ENCODE measurements at places on chromosomes 11 and 22. TPM values are rescaled to one million over a fixed set of nuclear protein-coding genes. Genes with fewer than 3 reads are reported as not detected.
A peak's percentile ranks its signal among the peaks of the same experiment; 100 is the strongest.

- no peak overlapping the region for H3K4me3 ChIP-seq
- no peaks in the 10 kb centered on the region for H3K36me3 ChIP-seq
- H3K27ac ChIP-seq = peak overlapping the region; percentile 72
- H3K27me3 ChIP-seq = no peaks in the 10 kb centered on the region
- no peak for DNase-seq
- H3K4me1 ChIP-seq = peaks cover 65% of the 10 kb centered on the region
These were observed 17.3 kb downstream of the FLI1 start for GRCh38 chr11:128711136-128711535.

DNA sequence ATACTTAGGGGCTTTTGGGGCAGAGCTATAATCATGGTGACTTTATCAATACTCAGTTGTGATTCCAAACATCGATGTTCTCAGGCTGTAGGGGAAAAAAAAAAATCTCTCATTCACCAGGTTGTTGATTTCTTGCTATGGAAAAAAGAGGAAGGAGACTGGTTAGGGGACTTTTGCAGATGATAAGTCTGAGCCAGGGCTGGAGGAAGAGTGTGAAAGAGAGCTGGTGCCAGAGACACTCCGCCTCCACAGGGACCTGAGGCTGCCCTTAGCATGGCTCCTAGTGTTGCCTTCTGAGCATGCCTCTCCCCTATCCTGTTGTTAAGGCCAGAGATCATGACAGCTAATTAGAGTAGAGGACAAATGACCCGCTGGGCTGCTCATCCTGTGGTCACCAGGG is 16.9 kb downstream of the UPB1 start:
- H3K27ac ChIP-seq = no peak overlapping the region
- DNase-seq = no peak
- H3K4me3 ChIP-seq = no peak overlapping the region
- H3K4me1 ChIP-seq = peaks cover 48% of the 10 kb centered on the region
- H3K36me3 ChIP-seq = no peaks in the 10 kb centered on the region
- H3K27me3 ChIP-seq = no peaks in the 10 kb centered on the region

DNA sequence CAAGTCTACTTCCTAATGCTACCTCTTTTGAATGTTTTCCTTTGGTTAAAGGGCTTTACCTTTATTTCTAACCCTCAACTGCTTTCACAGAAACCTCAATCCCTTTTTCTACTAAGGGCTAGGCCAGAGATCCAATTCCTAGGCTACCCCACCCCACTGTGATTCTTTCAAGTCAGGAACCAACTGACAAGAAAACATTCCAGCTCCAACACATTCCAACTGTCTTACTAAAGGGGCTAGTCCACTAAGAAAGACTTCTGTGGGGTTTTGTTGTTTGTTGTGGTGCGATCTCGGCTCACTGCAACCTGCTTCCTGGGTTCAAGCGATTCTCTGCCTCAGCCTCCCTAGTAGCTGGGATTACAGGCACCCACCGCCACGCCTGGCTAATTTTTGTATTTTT is 151.3 kb downstream of the APOL5 start:
- no peak overlapping the region for H3K27ac ChIP-seq
- H3K27me3 ChIP-seq = no peaks in the 10 kb centered on the region
- no peak overlapping the region for H3K4me3 ChIP-seq
- H3K36me3 ChIP-seq = no peaks in the 10 kb centered on the region
- H3K4me1 ChIP-seq = peaks cover 3% of the 10 kb centered on the region
- no peak for DNase-seq

DNA sequence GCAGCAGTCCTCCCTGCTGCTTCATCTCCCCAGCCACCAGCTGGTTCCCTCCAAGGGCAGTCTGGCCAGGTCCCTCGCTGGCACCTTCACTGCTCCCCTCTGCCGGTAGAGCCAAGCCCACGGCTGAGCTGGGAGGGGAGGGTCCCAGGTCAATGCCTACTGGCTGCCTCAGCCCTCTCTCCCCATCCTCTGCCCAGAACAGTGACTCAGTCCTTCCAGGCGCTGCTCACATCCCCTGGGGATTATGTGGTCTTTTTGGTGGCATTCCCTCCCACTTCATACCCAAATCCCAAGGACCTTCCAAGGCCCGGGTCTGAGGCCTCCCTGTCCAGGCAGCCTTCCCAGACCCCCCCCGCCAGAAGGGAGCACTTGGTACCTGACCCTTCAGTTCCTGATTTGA is 44.9 kb downstream of the WNT7B start:
- no peak overlapping the region for H3K27ac ChIP-seq
- DNase-seq = no peak
- H3K4me1 ChIP-seq = no peaks in the 10 kb centered on the region

DNA sequence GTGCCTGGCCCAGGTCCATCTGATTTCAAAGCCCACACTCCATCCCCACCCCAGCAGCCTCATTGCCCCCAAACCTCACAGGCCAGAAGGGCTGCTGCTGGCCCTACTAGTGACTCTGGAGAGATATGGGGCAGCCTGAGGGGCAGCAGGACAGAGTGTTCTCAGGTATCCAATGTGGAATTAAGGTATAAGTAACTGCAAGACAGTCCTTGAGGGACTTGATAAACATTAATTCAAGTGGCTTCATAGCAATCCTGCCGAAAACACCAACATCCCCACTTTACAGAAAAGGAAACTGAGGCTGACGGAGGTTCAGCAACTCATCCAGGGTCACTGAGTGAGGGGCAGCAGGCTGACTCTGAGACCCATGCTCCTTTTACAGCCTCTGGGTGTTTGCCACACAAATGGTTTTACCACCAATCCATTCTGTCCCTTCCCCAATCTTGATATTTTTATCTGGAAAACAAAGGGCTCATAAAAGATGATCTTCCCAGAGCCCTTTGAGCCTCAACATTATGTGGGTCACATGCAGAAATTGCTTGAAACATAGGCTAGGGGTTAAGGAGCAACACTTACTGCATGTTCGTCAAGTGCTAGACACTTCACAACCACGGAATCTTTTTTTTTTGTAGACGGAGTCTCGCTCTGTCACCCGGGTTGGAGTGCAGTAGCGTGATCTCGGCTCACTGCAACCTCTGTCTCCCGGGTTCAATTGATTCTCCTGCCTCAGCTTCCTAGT is 2.3 kb downstream of the NIPSNAP1 start:
- DNase-seq = no peak
- H3K27me3 ChIP-seq = no peaks in the 10 kb centered on the region
- H3K4me1 ChIP-seq = peaks cover 9% of the 10 kb centered on the region
- H3K4me3 ChIP-seq = no peak overlapping the region
- no peak overlapping the region for H3K27ac ChIP-seq

- peaks cover 9% of the 10 kb centered on the region for H3K4me1 ChIP-seq
- DNase-seq = peak; percentile 54
- H3K27me3 ChIP-seq = no peaks in the 10 kb centered on the region
- H3K36me3 ChIP-seq = peaks cover 32% of the 10 kb centered on the region
- no peak overlapping the region for H3K4me3 ChIP-seq
These were observed 16.9 kb downstream of the TSPAN4 start for GRCh38 chr11:859394-860131.

The KIRREL3 gene
- 0.24 TPM for total RNA-seq

- no peak for DNase-seq
- H3K4me3 ChIP-seq = no peak overlapping the region
- H3K4me1 ChIP-seq = no peaks in the 10 kb centered on the region
- H3K36me3 ChIP-seq = no peaks in the 10 kb centered on the region
These were observed 296.7 kb upstream of the ANO5 start for GRCh38 chr11:21896216-21896615.

- no peaks in the 10 kb centered on the region for H3K4me1 ChIP-seq
- H3K27ac ChIP-seq = no peak overlapping the region
- H3K27me3 ChIP-seq = no peaks in the 10 kb centered on the region
- no peak overlapping the region for H3K4me3 ChIP-seq
These were observed 37.8 kb downstream of the BTG4 start for GRCh38 chr11:111474432-111474831.

The C22orf31 gene
- total RNA-seq = not detected

DNA sequence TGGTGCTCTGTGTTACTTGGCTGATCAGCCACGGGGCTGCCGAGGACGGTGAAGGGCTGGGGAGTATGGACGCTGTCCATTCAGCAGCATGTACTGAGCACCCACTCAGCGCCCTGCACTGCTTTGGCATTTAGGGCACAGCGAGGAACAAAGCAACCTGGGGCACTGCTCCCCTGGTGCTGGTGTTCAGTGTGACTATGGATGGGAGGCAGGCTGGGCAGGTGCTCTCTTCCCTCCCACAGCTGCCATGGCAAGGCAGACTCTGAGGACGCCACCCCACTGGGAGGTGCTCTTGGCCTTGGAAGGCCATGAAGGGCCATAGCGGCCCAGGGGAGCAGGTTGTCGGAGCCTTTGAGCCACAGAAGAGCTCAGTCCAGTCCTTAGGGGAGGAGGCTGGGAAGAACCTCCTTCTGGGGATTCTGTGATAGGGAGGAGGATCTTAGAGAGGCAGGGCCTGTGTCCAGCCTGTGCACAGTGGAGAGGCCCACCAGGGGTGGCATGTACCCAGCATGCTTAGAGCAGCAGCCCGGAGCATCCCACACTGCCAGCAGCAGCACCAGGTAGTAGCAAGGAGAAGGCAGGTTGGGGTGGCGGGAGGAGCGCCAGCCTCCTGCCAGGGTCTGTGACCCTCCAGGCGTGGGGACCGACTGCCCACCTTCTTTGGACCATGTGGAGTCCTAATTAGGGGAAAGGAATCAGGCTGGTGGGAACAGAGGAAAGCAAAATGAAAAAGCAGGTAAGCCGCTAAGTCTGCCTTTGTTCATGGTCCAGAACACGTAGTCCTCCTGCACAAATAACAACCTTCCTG is 141.8 kb downstream of the MPPED1 start:
- H3K4me1 ChIP-seq = no peaks in the 10 kb centered on the region
- no peaks in the 10 kb centered on the region for H3K36me3 ChIP-seq
- H3K4me3 ChIP-seq = no peak overlapping the region
- no peaks in the 10 kb centered on the region for H3K27me3 ChIP-seq
- peak; percentile 26 for DNase-seq

The UBQLN3 gene
- 1.0 TPM for total RNA-seq

The MDK gene
- 44.8 TPM for total RNA-seq

- H3K4me3 ChIP-seq = no peak overlapping the region
- peaks cover 36% of the 10 kb centered on the region for H3K36me3 ChIP-seq
- DNase-seq = no peak
- peaks cover 13% of the 10 kb centered on the region for H3K4me1 ChIP-seq
- no peaks in the 10 kb centered on the region for H3K27me3 ChIP-seq
These were observed 22.3 kb downstream of the PATZ1 start for GRCh38 chr22:31323578-31324550.

The SERPIND1 gene
- 0.91 TPM for total RNA-seq

DNA sequence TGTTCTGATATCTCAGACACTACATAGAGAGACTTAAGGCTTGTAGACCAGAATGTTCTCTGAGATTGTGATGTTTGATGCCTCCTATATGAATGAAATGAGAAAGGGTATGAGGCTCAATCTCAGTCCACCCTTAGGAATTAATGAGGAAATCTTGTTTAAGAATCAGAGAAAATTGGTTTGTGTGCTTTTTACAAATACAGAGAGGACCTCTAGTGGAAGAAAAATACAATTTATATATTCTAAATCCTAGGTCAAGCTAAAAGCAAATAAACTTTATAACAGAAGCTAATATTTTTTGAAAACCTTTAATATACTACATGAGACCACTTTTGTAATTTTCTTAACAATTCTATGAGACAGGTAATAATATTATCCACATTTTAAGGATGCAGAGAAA is 5.0 kb upstream of the OR52H1 start:
- no peaks in the 10 kb centered on the region for H3K4me1 ChIP-seq
- H3K4me3 ChIP-seq = no peak overlapping the region
- H3K27ac ChIP-seq = no peak overlapping the region
- H3K27me3 ChIP-seq = no peaks in the 10 kb centered on the region

- no peaks in the 10 kb centered on the region for H3K27me3 ChIP-seq
- no peaks in the 10 kb centered on the region for H3K36me3 ChIP-seq
- peaks cover 27% of the 10 kb centered on the region for H3K4me1 ChIP-seq
These were observed 8.0 kb downstream of the JAML start for GRCh38 chr11:118216621-118217481.

The APOA5 gene
- total RNA-seq = 0.20 TPM

- peaks cover 10% of the 10 kb centered on the region for H3K4me1 ChIP-seq
- no peak overlapping the region for H3K27ac ChIP-seq
- H3K4me3 ChIP-seq = no peak overlapping the region
- no peaks in the 10 kb centered on the region for H3K36me3 ChIP-seq
These were observed 15.9 kb downstream of the TSPAN18 start for GRCh38 chr11:44742508-44743246.

The APOBEC3C gene
- 6.1 TPM for total RNA-seq

DNA sequence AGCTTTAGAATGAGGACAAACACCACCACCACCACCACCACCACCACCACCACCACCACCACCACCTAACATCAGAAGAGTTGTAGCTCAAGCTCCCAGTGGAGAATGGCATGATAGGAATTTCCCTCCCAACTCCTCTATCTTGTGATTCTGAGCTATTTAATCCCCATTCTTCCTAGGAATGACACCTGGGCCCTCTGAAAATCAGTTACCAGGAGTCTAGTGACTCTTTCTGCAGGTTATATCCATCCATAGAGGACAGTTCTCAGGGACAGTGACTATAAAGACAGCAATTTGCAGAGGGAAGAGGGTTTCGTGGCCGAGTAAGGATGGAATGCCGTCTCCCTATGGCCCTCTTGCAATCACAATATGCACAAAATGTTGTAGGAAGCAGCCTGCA is 27.8 kb downstream of the MYH9 start:
- H3K27ac ChIP-seq = peak overlapping the region; percentile 14
- H3K27me3 ChIP-seq = no peaks in the 10 kb centered on the region
- peaks cover 14% of the 10 kb centered on the region for H3K36me3 ChIP-seq
- no peak overlapping the region for H3K4me3 ChIP-seq
- peaks cover 99% of the 10 kb centered on the region for H3K4me1 ChIP-seq
- no peak for DNase-seq

- no peak for DNase-seq
- H3K4me3 ChIP-seq = no peak overlapping the region
- peaks cover 2% of the 10 kb centered on the region for H3K4me1 ChIP-seq
- H3K27ac ChIP-seq = no peak overlapping the region
- H3K36me3 ChIP-seq = no peaks in the 10 kb centered on the region
These were observed 364.0 kb upstream of the FAT3 start for GRCh38 chr11:91860661-91861060.

GRCh38 chr11:43119275-43119970 is 192.4 kb upstream of the API5 start:
- H3K36me3 ChIP-seq = no peaks in the 10 kb centered on the region
- H3K4me3 ChIP-seq = no peak overlapping the region
- no peak for DNase-seq
- H3K27me3 ChIP-seq = no peaks in the 10 kb centered on the region

DNA sequence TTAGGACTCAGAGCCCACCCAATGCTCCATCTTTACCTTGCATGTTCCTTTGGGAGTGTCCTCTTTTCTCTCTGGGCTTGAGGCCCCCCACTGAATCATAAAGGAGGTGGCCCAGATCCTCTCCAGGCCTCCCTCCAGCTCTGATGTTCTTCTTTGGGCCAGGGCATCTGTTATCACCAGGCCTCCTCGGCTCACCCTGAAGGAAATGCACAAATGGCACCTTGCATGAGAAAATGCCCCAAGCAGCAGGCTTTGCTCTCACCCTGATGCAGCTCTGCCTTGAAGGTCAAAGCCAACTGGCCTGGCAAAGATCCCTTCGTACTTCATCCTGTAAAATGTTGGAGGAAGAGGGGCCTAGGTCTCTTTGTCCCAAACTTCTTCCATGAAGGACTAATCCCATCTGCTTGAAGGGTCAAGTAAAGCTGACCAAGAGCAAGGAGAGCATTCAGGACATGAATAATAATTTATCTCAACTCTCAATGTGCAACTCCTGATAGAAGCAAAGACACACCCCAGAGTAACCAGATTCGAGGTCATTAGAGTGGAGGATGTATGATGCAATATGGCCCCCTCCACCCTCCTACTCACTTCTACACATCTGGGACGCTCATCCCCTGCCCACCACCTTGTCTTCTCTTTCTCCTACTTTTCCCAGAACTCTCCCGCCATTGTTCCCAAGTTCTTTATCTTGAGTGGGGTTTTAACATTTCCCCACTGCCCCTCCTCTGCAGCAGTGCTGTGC is 9.5 kb downstream of the APOL6 start:
- H3K36me3 ChIP-seq = peaks cover 36% of the 10 kb centered on the region
- no peak for DNase-seq
- H3K4me1 ChIP-seq = peaks cover 22% of the 10 kb centered on the region
- no peaks in the 10 kb centered on the region for H3K27me3 ChIP-seq
